ENCODE measurements at places on chromosomes 3 and 15.

DNA sequence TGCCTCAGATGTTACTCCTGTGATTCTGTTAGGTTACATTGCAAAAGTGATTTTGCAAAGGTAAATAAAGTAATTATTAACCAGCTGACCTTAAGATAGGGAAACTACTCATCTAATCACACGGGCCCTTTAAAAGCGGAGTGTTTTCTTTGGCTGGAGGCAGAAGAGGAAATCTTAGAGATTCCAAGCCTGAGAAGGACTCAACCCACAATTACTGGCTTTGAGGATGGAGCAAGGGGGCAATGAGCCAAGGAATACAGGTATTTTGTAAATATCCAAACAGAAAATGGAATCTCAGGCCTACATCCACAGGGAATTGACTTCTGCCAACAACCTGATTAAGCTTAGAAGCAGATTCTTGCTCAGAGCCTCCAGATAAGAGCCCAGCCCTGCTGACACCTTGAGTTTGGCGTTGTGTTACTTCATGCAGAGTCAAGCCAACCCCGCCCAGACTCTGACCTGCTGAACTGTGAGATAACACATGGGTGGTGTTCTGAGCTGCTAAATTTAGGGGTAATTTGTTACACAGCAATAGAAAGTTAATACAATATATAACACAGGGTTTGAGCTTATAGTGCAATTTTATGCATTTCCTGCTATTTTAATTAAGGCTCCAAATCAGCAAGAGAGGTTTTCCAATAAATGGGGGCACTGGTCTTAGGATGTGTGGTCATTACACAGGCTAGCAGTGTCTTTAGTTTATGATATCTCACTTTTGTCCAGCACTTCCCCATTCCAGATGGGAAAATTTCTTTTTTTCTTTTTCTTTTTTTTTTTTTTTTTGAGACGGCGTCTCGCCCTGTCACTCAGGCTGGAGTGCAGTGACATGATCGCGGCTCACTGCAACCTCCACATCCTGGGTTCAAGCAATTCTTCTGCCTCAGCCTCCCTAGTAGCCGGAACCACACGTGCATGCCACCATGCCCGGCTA lies 19.5 kb downstream of the NFKBIZ start:
- peak; percentile 66 for DNase-seq

GRCh38 chr3:63926309-63926708 lies 14.1 kb upstream of the SCAANT1 start:
- no peak for DNase-seq

DNA sequence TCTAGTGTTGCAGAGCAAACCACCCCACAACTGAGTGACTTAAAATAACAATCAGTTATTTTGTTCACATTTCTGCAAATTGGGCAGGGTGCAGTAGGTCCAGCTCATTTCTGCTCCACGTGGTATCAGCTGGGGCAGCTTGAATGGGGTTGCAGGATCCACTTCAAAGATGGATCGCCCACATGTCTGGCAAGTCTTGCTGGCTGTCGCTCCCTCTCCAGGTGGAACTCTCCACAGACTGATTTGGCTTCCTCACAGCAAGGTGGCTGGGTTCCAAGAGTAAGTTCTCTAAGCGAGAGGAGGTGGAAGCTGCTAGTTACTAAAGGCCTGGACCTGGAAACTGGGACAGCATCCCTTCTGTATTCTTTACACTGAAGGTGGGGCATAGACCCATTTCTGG lies 213.3 kb downstream of the SLC9A9 start:
- peak; percentile 50 for DNase-seq

DNA sequence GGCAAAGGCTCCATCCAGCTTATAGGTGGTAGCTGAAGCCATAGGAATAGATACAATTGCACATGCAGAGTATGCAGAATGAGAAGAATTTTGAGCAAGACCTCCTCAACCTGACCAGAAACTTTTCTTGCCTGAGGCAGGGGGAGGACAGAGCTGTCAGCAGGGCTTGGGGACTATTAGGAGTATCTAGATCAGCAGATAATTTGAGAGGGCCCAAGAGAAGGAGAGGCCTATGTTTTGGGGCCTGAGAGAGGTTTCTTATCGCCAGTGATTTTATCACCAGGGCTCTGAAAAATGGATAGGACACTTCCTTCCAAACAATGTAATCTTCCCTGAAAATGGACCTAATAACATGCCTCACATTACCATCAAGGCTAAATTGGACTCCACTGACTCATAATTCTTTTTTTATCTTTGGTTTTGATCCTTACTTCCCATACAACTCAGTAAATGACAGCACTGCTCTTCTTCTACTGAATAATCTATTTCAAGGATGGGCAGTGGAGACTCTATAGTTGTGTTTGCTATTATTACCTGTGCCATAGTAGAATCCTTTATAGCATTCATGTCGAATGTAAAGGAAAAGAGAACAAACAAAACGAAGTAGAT lies 15.8 kb upstream of the RAMAC start:
- no peak for DNase-seq

DNA sequence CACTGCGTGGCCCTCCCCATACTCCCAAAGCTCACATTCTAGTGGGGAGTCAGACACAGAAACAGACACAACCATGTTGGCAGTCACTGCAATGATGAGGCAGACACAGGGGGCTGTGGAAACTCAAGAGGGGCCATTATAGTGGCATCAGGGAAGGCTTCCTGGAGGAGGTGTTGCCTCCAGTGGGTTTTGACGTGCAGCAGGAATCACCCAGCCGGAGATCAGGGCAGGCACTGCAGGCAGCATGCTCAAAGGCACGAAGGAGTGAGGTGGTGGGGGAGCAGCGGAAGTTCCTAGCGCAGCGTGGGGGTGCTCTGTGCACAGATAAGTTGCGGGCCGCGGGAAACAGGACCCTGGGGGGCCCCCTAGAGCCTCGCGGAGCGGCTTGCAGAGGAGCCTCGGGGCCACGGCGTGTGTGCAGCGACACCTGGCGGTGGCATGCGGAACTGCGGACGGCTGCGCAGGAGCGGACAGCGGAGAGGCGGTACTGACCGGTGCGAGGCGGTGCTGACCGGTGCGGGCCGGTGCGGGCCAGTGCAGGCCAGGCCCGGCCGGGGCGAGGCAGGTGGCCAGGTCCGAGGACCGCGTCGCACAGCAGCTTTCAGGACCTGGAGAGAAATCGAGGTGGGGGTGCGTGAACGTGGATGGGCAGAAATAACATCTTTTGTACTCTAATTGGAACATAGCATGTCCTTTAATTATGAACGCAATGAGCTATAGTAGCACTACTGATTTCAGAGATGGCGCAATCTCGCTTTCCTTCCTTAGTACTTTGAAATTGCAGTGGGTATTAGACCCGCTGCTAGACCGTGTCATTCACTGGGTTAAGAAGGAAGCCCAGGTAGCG lies 101.5 kb downstream of the FBLN2 start:
- peak; percentile 97 for DNase-seq

GRCh38 chr15:53226559-53226958 lies 436.4 kb upstream of the ONECUT1 start:
- no peak for DNase-seq

GRCh38 chr3:50612234-50612882 lies 784 bp upstream of the CISH start:
- no peak for DNase-seq

DNA sequence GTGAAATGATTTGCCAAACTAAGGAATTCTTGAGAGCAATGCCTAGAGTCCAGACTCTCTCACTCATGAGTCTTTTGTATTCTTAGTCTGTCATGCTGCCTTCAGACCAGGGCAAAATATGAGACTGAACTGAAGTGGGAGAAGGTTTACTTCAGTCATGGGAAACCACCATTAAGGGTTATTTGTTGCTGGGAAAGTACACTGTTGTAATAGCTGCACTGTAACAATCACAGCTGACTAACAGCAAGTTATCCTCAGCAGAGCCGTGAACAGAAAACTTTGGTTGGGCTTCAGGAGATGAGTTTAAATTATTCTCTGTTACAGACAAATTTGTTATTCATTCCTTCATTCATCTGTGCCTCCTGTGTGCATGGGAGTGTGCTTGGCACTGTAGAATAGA lies 258.5 kb downstream of the ROBO2 start:
- DNase-seq, result no peak

- DNase-seq, result peak; percentile 81
Measured at GRCh38 chr3:100590114-100590839, 19.1 kb upstream of the ADGRG7 start.

DNA sequence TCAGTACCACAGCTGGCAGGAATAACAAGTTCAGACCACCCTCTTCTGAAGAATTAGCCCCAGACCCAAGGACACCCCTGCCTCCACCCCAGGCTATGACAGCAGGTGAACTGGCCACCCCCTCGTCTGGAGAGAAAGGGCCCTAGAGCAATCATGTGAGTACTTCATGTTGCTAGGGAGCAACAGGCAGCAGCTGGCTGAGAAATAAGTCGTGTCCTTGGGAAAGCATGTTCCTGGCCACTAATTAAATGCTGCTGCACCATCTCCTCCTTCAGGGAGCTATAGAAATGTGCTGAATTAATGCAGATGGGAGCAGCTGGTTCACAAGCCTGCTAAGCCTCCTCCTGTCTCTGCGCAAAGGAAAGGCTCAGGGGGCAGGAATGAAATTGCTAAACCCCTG lies 31.5 kb downstream of the MRPS11 start:
- no peak for DNase-seq

- no peak for DNase-seq
Measured at GRCh38 chr3:19598870-19599269, 335.1 kb downstream of the EFHB start.

GRCh38 chr15:29091666-29092065 lies 178.0 kb downstream of the NSMCE3 start:
- no peak for DNase-seq

- DNase-seq, result no peak
Measured at GRCh38 chr3:156449710-156450574, 105.0 kb downstream of the SSR3 start.
